Stomach (tissue), 19 donors: ENCODE measurements at places on chromosomes 16 and 17. TPM values are rescaled to one million over a fixed set of nuclear protein-coding genes. Genes with fewer than 3 reads are reported as not detected.
A peak's percentile ranks its signal among the peaks of the same experiment; 100 is the strongest.

GRCh38 chr16:89020068-89020924, 43.3 kb upstream of the CBFA2T3 start:
- H3K36me3 ChIP-seq = no peaks in the 10 kb centered on the region
- H3K4me1 ChIP-seq = no peaks in the 10 kb centered on the region
- no peak overlapping the region for H3K4me3 ChIP-seq
- no peak overlapping the region for H3K27ac ChIP-seq
- no peak for DNase-seq

STAC2 gene
- not detected for total RNA-seq

DNA sequence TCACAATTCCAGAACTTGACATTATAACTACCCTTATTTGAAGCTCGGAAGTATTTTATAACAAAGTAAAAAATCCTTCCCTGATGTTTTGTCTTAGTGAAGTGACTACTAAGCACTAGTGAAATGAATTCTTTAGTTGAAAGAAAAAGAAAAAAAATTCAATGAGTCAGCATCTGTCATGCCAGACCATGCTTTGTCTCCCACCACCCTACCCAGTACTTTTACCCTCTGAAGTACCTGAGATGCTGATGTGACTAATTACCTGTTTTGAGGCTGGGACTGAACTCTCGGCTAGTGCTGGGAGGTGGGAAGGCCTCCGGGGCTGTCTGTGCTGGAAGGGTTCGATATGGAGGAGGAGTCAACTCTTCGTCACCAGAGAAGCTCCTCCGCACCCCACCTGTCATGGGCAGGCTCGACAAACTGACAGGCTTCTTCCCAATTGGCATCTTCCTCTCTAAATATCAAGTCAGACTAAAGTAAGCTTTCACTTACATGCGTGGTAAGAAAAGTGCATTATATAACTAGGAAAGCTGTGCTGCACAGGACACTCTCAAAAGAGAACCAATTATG, 19.6 kb downstream of the NME2 start:
- H3K4me3 ChIP-seq = no peak overlapping the region
- H3K4me1 ChIP-seq = no peaks in the 10 kb centered on the region
- H3K27me3 ChIP-seq = no peaks in the 10 kb centered on the region
- H3K36me3 ChIP-seq = peaks cover 80% of the 10 kb centered on the region

CHD3 gene
- 43.0 TPM for total RNA-seq

DNA sequence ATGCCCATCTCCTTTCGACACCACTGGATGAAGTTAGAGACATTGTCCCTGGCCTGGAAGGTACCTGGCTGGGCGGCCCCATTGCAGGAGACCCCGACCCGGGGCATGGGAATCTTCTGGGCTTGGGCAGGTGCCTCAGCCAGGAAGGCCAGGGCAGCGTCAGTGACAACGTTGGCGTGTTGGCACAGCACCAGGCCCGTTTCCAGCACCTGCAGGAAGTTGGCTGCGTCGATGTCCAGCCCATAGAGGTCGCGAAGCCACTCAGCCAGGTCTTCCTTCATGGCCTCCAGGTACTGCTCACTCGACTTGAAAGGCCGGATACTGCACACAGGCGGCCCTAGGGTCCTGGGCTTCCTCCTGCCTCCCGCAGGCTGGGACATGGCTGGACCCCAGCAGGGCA, 568 bp downstream of the GAS2L2 start:
- no peak overlapping the region for H3K27ac ChIP-seq
- peaks cover 6% of the 10 kb centered on the region for H3K4me1 ChIP-seq

TNK1 gene
- total RNA-seq = 22.2 TPM

- no peaks in the 10 kb centered on the region for H3K36me3 ChIP-seq
- peak; percentile 98 for DNase-seq
- no peaks in the 10 kb centered on the region for H3K27me3 ChIP-seq
- peak overlapping the region; percentile 28 for H3K27ac ChIP-seq
- H3K4me1 ChIP-seq = peaks cover 16% of the 10 kb centered on the region
- peak overlapping the region; percentile 51 for H3K4me3 ChIP-seq
These were observed 25.5 kb upstream of the ALKBH5 start for GRCh38 chr17:18158022-18158600.

BEAN1 gene
- total RNA-seq = not detected

- no peak overlapping the region for H3K4me3 ChIP-seq
- H3K36me3 ChIP-seq = peaks cover 23% of the 10 kb centered on the region
- no peaks in the 10 kb centered on the region for H3K27me3 ChIP-seq
- H3K4me1 ChIP-seq = peaks cover 13% of the 10 kb centered on the region
- H3K27ac ChIP-seq = peak overlapping the region; percentile 26
These were observed 93.5 kb downstream of the WWP2 start for GRCh38 chr16:69855592-69855991.

GRCh38 chr17:5499476-5500231, 13.3 kb downstream of the MIS12 start:
- peak overlapping the region; percentile 64 for H3K4me3 ChIP-seq
- H3K36me3 ChIP-seq = no peaks in the 10 kb centered on the region
- peaks cover 24% of the 10 kb centered on the region for H3K27me3 ChIP-seq
- peaks cover 14% of the 10 kb centered on the region for H3K4me1 ChIP-seq
- H3K27ac ChIP-seq = no peak overlapping the region

ZC3H7A gene
- 49.1 TPM for total RNA-seq

DNA sequence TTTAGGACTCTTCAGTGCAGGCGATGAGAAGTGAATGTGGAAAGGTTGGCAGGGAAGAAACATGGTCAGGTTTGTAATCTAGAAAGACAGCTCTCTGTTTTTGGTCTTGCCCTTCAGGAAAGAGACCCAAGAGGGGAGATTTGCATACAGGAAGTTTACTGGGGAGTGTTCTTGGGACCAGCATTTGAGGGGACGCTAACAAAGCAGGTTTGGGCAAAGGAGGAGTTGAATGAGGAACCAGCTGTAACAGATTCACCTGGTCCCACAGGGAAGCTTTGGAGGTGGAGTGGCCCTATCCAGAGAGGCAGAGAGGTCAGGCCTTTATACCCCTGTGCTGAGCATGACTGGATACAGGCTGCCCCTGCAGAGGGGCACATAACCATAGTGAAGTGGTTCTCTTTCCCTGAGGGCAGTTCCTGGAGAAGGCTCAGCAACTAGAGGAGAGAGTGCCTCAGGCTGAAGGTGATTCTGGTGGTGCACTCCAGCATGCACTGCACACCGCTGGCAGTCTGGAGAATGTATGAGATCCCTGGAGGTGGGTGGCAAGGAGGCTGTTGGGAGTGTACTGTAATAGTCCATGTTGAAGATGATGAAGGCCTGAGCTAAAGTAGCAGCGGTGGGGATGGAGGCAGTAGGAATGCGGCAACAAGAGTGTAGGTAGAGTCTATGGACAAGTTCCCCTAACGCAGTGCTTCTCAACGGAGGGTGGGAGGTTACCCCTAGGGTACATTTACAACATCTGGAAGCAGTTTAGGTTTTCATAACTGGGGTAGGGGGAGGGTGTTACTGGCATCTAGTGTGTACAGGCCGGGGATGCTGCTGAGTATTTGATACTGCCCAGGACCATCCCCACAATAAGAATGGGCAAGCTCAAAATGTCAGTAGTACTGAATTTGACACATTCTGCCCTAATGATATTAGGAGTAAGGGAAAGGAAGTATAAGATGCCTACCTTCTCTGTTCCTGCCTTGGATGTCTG, 37.2 kb downstream of the MAP2K6 start:
- no peak overlapping the region for H3K4me3 ChIP-seq
- no peaks in the 10 kb centered on the region for H3K4me1 ChIP-seq
- no peaks in the 10 kb centered on the region for H3K36me3 ChIP-seq
- no peak for DNase-seq
- H3K27me3 ChIP-seq = no peaks in the 10 kb centered on the region
- no peak overlapping the region for H3K27ac ChIP-seq

GRCh38 chr17:4553669-4554068, 1.5 kb downstream of the MYBBP1A start:
- no peak overlapping the region for H3K27ac ChIP-seq
- no peaks in the 10 kb centered on the region for H3K27me3 ChIP-seq
- H3K4me3 ChIP-seq = no peak overlapping the region
- peaks cover 27% of the 10 kb centered on the region for H3K4me1 ChIP-seq
- peaks cover 54% of the 10 kb centered on the region for H3K36me3 ChIP-seq
- no peak for DNase-seq

DNA sequence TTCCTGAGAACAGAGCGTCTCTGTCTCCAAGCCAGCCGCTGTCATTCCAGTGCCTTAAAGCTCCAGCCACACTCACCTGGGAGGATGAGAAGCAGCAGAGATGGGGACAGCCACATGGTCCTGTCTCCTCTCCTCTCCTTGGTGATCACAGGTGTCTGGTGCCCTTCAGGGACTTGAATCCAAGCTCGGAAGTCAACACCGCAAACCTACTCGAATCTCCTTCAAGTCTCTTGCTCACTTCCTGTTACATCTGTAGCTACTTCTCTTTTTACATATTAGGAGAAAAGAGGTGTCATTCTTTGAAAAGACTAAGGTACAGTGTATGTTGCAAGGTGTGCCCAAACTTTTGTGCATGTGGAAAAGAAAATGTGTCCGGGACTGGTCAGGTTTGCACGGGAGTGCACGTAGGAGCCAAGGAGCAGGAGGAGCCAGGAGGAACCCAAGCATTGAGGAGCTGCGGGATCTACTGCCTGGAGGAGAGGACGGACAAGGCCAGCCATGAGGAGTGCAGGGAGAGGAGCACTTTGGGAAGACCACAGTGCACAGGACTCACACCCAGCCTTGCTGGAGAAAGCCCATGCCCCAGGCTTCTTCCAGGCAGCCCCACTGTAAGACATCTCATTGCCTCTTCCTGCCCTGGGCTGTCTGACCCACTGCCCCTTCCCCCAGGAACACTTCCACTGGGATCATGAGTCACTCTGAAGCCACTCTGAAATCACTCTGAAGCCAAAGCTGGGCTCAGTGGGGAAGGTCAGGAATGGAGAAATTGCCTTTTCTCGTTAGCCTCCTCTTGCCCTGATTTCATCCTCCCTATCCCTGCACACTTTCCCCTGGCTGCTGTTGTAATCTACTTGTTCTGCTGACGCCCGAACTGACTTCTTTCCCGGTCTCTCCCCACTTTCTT, at the start of gene CD300LD:
TSS of gene CD300LD (minus strand) at position 197 of the 904 bp plus-strand sequence. CDS start at position 116, 81 bp downstream.
- H3K27ac ChIP-seq = no peak within 1 kb of the TSS
- H3K27me3 ChIP-seq = no peaks in the 10 kb centered on the region
- H3K4me1 ChIP-seq = no peaks in the 10 kb centered on the region

GRCh38 chr17:37503148-37503547, 13.5 kb downstream of the DUSP14 start:
- DNase-seq = no peak
- H3K27ac ChIP-seq = no peak overlapping the region
- peaks cover 8% of the 10 kb centered on the region for H3K4me1 ChIP-seq
- H3K4me3 ChIP-seq = no peak overlapping the region

DNA sequence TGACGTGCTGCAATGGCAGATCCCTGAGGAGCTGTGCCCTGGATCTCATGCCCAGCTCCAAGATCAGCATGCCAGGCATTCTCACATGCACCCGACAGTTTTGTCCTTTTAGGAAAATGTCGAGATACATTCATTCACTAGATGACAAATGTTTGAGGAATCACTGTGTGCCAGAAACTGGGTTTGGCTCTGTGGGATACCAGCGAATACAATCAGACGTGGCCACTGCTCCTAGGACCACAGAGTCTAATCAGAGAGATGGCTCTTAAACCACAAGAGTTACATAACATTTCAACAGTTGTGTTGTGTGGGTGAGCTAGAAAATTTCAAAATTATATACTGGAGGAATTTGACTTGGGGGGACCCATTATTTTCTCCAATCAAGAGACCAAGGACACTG, 579.7 kb downstream of the CDH13 start:
- no peak for DNase-seq
- no peak overlapping the region for H3K4me3 ChIP-seq
- H3K27me3 ChIP-seq = no peaks in the 10 kb centered on the region

KCNAB3 gene
- total RNA-seq = 0.37 TPM

GRCh38 chr17:65270499-65271253, 133.5 kb downstream of the RGS9 start:
- DNase-seq = peak; percentile 48
- H3K4me3 ChIP-seq = no peak overlapping the region
- H3K27ac ChIP-seq = no peak overlapping the region
- H3K36me3 ChIP-seq = no peaks in the 10 kb centered on the region

PHOSPHO1 gene
- 7.7 TPM for total RNA-seq

- no peak overlapping the region for H3K4me3 ChIP-seq
- H3K27me3 ChIP-seq = no peaks in the 10 kb centered on the region
- H3K36me3 ChIP-seq = peaks cover 18% of the 10 kb centered on the region
- H3K27ac ChIP-seq = no peak overlapping the region
- peaks cover 22% of the 10 kb centered on the region for H3K4me1 ChIP-seq
- DNase-seq = no peak
These were observed 4.1 kb upstream of the MRPL58 start for GRCh38 chr17:75008373-75008772.

DNA sequence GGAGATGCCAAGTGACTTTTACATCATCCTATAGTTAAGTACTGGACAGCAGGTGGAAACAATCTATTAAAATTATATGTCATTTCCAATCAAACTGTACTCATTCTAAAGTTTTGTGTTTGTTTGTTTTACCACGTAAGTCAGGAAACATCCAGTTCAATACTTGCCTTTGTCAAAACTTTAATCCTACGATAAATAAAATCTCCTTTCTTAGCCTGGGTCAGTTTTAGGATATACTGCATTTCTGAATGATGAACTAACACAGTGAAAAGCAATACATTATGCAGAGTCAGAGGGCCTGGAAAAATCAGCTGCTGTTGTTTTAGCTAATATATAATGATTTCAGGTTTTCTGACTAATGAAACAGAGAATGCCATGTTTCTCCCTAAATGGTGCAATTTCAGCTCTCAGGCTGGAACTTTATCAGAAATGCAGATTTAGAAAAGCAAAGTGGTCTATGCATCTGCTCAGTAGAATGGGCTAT, 756.4 kb downstream of the CDH11 start:
- peaks cover 8% of the 10 kb centered on the region for H3K4me1 ChIP-seq
- H3K27me3 ChIP-seq = no peaks in the 10 kb centered on the region
- H3K4me3 ChIP-seq = no peak overlapping the region
